ENCODE measurements at places on chromosomes 5 and 9.

DNA sequence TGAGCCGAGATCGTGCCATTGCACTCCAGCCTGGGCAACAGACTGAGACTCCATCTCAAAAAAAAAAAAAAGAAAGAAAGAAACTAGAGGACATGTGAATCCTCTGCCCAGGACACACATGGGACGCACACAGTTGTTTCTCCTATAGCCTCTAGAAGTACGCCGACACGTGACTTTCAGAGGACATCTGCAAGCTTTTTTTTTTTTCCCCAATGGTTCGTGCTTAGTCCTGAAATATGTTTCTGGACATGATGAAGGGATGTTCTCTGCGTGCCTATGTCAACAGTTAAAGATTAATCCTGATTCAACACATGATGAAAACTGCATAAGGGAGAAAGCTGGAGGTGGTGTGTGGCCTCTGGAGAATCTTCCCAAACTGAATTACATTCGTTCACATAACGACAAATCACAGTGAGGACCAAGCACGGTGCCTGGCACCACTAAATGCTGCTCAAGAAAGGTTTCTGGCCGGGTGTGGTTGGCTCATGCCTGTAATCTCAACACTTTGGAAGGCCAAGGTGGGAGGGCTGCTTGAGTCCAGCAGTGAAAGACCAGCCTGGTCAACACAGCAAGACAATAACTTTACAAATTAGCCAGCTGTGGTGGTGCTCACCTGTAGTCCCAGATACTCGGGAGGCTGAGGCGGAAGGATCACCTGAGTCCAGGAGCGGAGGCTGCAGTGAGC, 9.8 kb downstream of the COL23A1 start:
- H3K4me3 ChIP-seq, result no peak overlapping the region
- no peak overlapping the region for H3K27ac ChIP-seq
- H3K4me1 ChIP-seq, result no peaks in the 10 kb centered on the region
- peaks cover 4% of the 10 kb centered on the region for H3K27me3 ChIP-seq
- no peaks in the 10 kb centered on the region for H3K36me3 ChIP-seq
- DNase-seq, result no peak

DNA sequence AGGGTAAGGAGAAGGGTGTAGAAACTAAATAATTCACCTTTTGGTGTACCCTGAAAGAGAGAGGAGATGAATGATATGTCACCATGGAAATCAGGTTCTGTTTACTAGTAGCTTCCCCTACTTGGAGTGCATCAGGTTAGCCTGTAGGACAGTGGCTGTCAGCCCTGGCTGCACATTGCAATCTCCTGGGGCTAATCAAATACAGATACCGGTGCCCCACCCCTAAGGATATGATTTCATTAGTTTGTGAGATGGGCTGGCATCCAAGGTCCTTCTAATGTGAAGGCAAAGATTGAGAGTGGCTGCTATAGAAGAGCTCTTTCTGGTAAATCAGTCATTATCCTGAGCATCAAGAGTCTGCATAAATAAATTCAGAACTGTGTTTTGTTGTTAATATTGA, 47.2 kb downstream of the INSYN2B start:
- H3K27ac ChIP-seq, result no peak overlapping the region
- H3K27me3 ChIP-seq, result no peaks in the 10 kb centered on the region
- DNase-seq, result no peak

- H3K27me3 ChIP-seq, result peaks cover 8% of the 10 kb centered on the region
- no peak for DNase-seq
- no peak overlapping the region for H3K4me3 ChIP-seq
- peaks cover 14% of the 10 kb centered on the region for H3K4me1 ChIP-seq
- no peaks in the 10 kb centered on the region for H3K36me3 ChIP-seq
- H3K27ac ChIP-seq, result no peak overlapping the region
Observed at GRCh38 chr5:59772757-59773156, 120.8 kb downstream of the PDE4D start.

DNA sequence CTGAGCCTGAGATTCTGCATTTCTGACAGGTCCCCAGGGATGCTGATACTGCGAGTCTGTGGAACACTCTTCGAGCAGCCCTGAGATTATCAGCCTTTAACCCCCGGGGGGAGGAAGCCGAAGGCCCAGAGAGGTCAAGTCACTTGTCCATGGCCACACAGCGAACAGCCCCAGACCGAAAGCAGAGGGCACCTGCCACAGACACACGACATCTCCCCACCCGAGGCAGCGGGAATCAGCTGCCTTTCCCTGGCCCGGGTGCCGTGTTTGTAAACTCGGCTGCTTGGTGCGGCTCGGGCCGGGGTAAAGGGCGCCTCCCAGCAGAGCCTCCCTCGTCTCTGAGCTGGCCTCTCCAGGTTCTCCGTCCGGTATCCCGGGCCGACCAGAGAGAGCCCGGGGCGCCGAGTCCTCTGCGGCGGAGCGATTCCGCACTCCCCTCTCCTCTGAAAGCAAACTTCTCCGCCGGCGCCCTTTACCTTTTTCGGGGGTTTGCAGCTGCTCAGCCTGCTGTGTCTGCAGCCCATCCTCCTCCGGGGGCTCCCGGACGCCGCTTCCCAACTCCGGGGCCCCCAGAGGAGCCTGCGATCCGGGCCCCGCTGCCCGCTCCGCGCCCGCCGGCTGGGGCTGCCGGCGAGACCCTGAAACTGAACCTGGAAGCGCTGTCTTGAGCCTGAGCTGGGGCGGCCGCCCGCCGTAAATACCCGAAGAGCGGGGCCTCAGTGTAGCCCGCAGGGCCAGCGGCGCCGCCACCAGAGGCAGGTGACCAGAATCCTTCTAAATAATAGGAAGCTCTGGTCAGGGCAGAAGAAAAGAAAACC, at the start of gene CCDC69:
Gene CCDC69 (minus strand): TSS at position 646 of the 818 bp plus-strand sequence. CDS start 122 bp downstream, at position 524.
- peak; percentile 96 for DNase-seq
- H3K36me3 ChIP-seq, result no peaks in the 10 kb centered on the region
- H3K27me3 ChIP-seq, result no peaks in the 10 kb centered on the region

DNA sequence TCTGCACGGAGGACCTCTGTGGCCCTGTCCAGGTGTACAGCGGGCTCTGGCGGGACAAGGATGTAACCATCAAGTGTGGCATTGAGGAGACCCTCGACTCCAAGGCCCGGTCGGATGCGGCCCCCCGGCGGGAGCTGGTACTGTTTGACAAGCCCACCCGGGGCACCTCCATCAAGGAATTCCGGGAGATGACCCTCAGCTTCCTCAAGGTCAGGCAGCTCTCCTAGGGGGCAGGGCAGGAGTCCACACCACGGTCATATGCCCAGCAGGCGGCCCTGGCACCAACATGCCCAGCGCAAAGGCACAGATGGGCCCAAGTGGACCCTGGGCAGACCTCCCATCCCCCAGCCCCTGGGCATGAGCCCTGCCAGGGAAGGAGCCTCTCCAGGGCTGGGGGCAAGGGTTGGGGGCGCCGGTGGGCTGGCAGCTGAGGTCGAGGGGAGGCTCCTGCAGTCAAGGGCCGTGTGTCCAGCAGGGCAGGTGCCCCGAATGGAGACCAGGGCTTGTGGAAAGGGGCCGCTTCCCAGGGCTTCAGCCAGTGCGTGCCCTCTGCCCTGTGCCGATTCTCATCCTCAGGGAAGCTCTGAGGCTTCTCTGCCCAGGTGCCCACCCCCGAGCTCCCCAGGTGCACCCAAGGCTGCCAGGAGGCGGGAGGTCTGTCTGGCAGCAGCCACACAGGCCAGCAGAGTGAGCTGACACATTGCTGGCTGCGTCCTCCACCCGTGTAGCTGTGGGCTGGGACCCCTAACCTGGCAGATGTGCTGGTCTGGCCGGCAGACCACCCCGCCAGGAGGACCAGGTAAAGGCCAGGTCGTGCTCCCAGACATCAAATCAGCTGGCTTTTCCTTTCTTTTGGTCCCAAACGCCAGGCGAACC, 10.0 kb downstream of the DIPK1B start:
- H3K4me1 ChIP-seq, result peaks cover 25% of the 10 kb centered on the region
- H3K27me3 ChIP-seq, result no peaks in the 10 kb centered on the region
- no peak overlapping the region for H3K27ac ChIP-seq
- no peak overlapping the region for H3K4me3 ChIP-seq
- H3K36me3 ChIP-seq, result peaks cover 43% of the 10 kb centered on the region

GRCh38 chr5:170499621-170500020, 4.2 kb upstream of the KCNIP1 start:
- DNase-seq, result no peak
- H3K4me1 ChIP-seq, result peaks cover 8% of the 10 kb centered on the region
- H3K27me3 ChIP-seq, result peaks cover 34% of the 10 kb centered on the region
- H3K36me3 ChIP-seq, result no peaks in the 10 kb centered on the region
- H3K27ac ChIP-seq, result no peak overlapping the region
- no peak overlapping the region for H3K4me3 ChIP-seq

GRCh38 chr5:172715931-172716682, 54.9 kb downstream of the DUSP1 start:
- H3K27me3 ChIP-seq, result no peaks in the 10 kb centered on the region
- no peaks in the 10 kb centered on the region for H3K36me3 ChIP-seq
- peaks cover 12% of the 10 kb centered on the region for H3K4me1 ChIP-seq
- H3K27ac ChIP-seq, result peak overlapping the region; percentile 43
- no peak overlapping the region for H3K4me3 ChIP-seq

DNA sequence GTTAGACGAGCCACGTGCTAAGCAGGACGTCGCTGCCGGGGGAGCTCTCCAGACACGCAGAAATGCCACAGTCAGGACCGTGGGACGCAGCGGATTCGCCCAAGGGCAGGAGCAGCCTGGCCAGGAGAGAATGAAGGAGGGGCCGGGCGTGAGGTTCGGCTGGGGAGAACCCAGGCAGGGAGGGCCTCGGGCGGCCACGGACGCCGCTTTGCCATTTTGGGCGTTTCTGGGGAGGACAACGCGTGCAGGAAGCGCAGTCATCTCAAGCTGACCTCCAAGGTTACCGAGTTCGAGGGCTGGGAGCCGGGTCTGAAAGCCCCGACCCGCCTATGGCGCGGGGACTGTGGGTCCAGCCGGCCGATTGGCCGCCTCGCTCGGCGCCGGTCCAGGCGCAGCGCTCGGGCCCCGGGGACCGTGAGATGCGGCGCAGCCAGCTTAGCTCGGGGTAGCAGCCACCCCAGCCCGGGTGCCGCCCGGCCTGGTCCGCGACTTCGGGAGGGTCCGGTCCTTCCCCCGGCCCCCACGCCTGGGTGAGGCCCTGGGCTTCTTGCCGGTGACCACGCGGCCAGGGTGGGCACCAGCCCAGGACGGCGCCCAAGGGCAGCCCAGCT, 760 bp upstream of the MAN1B1 start:
- peak; percentile 90 for DNase-seq
- H3K4me1 ChIP-seq, result peaks cover 44% of the 10 kb centered on the region
- no peaks in the 10 kb centered on the region for H3K27me3 ChIP-seq
- peaks cover 24% of the 10 kb centered on the region for H3K36me3 ChIP-seq

GRCh38 chr5:159805021-159805420, 111.3 kb upstream of the ADRA1B start:
- no peaks in the 10 kb centered on the region for H3K4me1 ChIP-seq
- no peak for DNase-seq
- H3K27me3 ChIP-seq, result no peaks in the 10 kb centered on the region
- H3K4me3 ChIP-seq, result no peak overlapping the region
- no peak overlapping the region for H3K27ac ChIP-seq

- H3K4me3 ChIP-seq, result no peak overlapping the region
- H3K27me3 ChIP-seq, result no peaks in the 10 kb centered on the region
- peaks cover 12% of the 10 kb centered on the region for H3K4me1 ChIP-seq
- H3K36me3 ChIP-seq, result no peaks in the 10 kb centered on the region
- no peak for DNase-seq
Observed at GRCh38 chr5:142654578-142655058, 31.3 kb downstream of the FGF1 start.

DNA sequence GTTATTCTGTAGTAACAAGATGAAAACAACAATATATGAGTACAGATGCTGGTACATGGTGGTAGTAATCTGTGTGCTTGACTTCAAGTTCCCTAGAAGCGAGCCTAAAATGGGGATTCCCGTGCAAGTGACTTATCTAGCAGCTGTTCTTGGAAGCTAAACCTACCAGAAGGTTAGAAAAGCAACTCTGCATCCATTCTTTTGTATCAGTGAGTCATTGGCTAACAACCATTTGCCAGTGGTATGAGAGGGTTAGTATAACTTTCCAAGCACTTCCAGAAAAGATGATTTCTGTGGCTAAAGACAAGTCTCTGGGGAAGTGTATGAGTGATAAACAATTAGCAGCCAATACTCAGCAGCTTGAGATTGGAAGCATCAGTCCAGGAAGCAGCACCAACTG, 787.7 kb upstream of the CDH6 start:
- no peaks in the 10 kb centered on the region for H3K27me3 ChIP-seq
- H3K4me1 ChIP-seq, result no peaks in the 10 kb centered on the region
- peak; percentile 32 for DNase-seq
- H3K36me3 ChIP-seq, result no peaks in the 10 kb centered on the region
- H3K27ac ChIP-seq, result no peak overlapping the region

DNA sequence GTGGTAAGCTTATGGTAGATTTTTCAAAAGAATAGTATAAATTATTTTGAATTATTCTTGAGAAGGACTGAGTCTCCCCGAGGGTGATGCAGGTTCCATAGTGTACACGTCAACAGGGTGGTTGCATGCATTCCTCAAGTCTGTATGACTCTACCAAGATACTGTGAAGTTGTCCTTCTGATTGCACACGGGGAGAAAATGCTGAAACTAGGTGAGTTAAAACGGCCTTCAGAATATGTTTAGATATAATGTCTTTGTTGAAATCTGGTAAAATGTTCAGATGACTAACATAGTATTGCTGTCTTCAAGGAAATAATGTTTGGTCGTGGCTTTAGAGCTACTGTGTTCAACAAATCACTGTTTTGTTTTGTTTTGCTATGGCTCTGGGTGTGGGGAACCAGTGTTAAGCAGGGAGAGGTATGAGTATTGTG, 22.4 kb upstream of the TNFAIP8 start:
- DNase-seq, result no peak
- no peaks in the 10 kb centered on the region for H3K27me3 ChIP-seq
- H3K27ac ChIP-seq, result no peak overlapping the region
- H3K36me3 ChIP-seq, result no peaks in the 10 kb centered on the region
- H3K4me1 ChIP-seq, result peaks cover 19% of the 10 kb centered on the region

DNA sequence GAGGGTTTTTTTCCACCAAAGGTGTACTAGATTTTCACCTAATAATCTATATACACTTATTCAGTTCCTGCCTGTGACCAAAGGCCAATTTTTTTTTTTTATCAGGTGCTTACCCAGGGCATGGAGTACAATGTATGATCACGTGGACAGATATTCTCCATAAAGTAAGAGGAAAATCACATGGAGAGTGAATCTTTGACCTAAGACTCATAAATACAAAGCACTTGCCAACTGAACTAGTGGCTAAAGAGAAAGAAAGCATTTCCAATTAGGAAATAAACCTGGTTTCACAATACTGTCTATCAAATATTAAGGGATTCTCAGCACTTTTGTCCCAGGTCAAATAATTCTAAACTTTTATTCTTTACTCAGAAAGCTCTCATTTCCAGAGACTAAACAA, 33.0 kb upstream of the CEP120 start:
- no peak overlapping the region for H3K27ac ChIP-seq
- no peak for DNase-seq
- no peaks in the 10 kb centered on the region for H3K36me3 ChIP-seq
